Activated CD8-positive, alpha-beta T cell treated with anti-CD3 and anti-CD28 coated beads for 36 hours (primary cell): ENCODE measurements at places on chromosomes 6 and 20. TPM values are rescaled to one million over a fixed set of nuclear protein-coding genes. Genes with fewer than 3 reads are reported as not detected.

DNA sequence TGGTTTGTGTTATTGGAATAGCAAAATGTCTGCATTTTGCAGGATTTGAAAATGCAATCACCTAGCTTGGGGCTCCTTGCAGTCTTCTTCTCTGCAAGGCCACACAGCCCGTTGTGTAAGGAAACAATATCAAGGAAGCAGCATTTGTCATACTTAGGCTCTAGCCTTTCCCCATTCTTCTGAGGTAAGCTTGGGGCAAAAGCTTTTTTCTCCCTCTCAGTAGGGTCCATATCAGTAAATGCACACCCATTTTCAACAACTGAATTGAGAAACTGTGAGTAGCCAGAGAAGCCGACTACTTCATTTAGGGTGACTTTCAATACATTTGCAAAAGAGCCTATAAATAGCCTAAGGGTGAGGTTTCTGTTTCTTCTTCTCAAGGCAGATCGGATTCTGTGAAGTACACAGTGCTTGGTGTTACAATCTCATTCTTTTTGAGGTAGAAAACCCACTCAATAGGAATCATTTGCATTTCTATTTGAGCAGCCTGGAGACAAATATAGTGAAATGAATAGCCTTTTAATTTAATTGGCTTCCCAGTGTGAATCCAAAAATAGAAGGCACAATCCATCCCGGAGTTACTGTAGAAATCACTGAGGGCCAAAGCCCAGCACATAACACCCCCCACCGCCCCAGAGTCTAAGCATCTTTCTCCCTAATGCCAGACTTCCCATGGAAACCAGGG is 61.8 kb downstream of the BTBD3 start:
- H3K36me3 ChIP-seq: no peaks in the 10 kb centered on the region
- H3K27me3 ChIP-seq: no peaks in the 10 kb centered on the region
- no peak overlapping the region for H3K4me3 ChIP-seq
- H3K4me1 ChIP-seq: no peaks in the 10 kb centered on the region

DNA sequence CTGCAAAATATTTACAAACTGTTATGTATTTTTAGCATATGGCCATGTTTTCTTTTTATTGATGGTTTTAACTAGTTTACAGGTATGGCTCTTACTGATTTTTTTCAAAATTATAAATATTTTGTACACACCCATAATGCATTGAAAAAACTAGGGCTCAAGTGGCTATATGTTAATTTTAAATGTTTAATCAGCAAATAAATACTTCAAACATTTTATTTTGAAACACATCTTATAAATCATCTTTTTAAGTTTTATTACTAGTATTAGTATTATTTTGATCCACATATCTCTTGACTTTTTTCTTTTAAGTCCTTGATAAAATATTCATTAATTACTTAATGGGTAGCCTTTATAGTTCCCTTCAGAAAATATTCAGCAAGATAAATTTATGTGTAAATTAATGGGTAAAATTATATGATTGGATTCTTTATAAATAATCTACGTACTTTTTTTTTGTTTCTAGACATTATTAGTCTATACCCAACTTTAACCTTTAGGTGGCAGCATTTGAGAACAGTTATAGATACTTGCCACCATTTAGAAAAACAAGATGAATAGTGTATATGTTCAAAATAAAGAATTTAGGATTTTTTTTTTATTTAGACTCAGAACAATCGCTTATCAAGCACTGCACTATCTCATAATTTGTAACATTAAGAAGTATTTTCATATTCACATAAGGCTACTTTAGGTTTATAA is 241.9 kb downstream of the ADGRB3 start:
- no peak for DNase-seq
- no peaks in the 10 kb centered on the region for H3K36me3 ChIP-seq
- H3K27ac ChIP-seq: no peak overlapping the region
- no peaks in the 10 kb centered on the region for H3K27me3 ChIP-seq
- no peak overlapping the region for H3K4me3 ChIP-seq

GRCh38 chr6:26195924-26196845 is 109.0 kb downstream of the HFE start:
- H3K4me3 ChIP-seq: peak overlapping the region; percentile 96
- peak overlapping the region; percentile 96 for H3K27ac ChIP-seq
- H3K27me3 ChIP-seq: no peaks in the 10 kb centered on the region

- H3K4me1 ChIP-seq: peaks cover 26% of the 10 kb centered on the region
- H3K27me3 ChIP-seq: no peaks in the 10 kb centered on the region
- H3K27ac ChIP-seq: no peak overlapping the region
- H3K4me3 ChIP-seq: no peak overlapping the region
- DNase-seq: no peak
Measured at GRCh38 chr6:134517868-134518267, 200.0 kb upstream of the SGK1 start.

- H3K27ac ChIP-seq: no peak overlapping the region
- H3K4me3 ChIP-seq: no peak overlapping the region
- H3K27me3 ChIP-seq: no peaks in the 10 kb centered on the region
- peaks cover 7% of the 10 kb centered on the region for H3K36me3 ChIP-seq
- peaks cover 9% of the 10 kb centered on the region for H3K4me1 ChIP-seq
- DNase-seq: no peak
Measured at GRCh38 chr6:38272222-38272621, 367.5 kb downstream of the BTBD9 start.

DNA sequence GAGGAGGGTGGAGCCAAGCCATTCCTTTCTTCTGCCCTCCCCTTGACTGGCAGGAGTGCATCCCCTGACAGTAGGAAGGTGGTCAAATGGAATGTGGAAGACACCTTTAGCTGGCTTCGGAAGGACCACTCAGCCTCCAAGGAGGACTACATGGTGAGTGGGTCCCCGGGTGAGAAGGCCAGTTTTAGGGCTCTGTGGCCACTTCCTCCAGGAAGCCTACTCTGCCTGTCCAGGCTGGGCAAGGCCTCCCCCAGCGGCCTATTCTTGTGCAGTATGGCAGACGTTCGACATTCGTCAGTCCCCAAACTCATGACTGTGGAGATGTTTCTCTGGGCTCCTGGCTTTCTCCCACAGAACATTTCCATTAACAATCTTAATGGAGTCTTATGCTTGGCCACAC is 9.1 kb downstream of the PCIF1 start:
- H3K27ac ChIP-seq: peak overlapping the region; percentile 75
- H3K36me3 ChIP-seq: peaks cover 36% of the 10 kb centered on the region

DNA sequence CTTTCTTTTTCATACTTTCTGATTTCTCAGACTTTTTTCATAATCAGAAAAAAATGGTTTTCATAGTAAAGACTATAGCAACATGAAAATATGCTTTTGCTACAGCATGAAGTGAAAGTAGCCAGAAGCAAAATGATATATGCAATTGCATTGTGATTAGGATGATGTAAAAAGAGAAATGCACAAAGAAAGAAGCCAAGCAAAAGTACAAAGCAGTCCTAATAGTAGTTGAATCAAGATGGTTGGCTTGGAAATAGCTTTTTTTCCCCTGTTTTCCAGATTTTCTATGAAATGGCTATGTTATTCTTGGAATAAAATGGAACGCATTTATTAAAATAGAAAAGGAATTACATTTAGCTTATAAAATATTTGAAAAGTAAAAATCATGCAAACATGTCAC is 77.3 kb downstream of the SEL1L2 start:
- no peaks in the 10 kb centered on the region for H3K36me3 ChIP-seq
- no peak overlapping the region for H3K27ac ChIP-seq
- no peaks in the 10 kb centered on the region for H3K27me3 ChIP-seq
- H3K4me1 ChIP-seq: peaks cover 3% of the 10 kb centered on the region

The RBM39 gene
- total RNA-seq: 317 TPM

The IMPG1 gene
- not detected for total RNA-seq

The KCNS1 gene
- total RNA-seq: 0.38 TPM

The CCN5 gene
- not detected for total RNA-seq
